ENCODE measurements at places on chromosomes 4 and X.

GRCh38 chr4:7487998-7488671, 53.4 kb upstream of the PSAPL1 start:
- no peak for DNase-seq

DNA sequence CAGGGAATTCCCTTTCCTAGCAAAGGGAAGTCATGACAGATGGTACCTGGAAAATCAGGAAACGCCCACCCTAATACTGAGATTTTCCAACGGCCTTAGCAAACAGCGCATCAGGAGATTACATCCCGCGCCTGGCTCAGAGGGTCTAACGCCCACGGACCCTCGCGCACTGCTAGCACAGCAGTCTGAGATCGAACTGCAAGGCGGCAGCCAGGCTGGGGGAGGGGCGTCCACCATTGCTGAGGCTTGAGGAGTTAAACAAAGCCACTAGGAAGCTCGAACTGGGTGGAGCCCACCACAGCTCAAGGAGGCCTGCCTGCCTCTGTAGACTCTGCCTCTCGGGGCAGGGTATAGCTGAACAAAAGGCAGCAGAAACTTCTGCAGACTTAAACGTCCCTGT, 507.7 kb downstream of the ZIC3 start:
- no peak for DNase-seq

DNA sequence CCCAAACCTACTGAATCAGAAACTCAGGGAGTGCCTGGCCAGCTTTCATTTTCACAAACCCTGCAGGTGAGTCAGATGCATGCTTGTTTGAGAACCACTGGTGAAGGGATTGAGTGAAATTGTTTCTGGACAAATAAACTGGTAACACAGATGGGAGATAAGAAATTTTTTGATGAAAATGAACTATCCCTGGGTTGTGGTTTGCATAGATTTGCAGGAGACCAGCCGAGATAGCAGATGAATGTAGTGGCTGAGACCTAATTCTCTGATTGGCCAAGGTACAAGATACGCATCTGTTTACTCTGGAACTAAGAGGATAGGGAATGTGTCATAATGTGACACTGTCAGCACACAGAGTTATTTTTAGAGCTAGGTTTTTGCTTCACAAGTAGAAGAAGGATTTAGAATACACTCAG, 117.8 kb upstream of the NOCT start:
- no peak for DNase-seq

DNA sequence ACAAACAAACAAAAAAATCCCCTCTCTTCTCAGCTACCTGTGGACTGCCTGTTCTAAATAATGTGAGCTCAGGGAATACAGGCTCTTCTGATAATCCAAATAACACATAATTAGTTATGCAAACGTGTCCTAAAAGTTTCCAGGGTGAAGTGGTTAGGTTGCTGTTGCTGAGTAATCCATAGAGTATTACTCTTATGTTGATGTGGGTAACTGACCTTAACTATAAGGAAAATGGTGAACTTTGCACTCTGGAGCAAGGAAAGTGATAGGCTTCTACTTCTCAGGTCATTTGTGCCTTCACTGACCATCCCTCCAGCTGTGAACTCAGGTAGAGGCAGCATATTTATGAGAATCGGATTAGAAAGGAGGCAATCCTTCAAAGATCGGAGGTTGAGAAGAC, 19.9 kb downstream of the MSN start:
- no peak for DNase-seq

DNA sequence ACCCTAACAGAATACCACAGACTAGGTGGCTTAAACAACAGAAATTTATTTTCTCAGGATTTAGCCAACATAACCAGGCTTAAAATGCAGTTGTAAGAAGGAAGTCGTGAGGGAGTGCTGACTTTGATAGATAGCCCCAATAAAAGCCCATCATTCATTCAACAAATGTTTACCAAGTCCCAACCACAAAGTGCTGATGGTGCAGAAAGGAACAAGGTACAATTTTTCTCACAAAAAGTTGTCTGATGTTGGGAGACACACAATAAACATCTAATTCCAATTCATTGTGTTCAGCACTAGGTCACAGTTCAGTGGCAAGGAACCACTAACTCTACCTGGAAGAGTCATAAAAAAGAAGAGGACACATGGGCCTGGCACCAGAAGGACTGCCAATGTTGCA, 42.2 kb downstream of the AKAP4 start:
- no peak for DNase-seq

DNA sequence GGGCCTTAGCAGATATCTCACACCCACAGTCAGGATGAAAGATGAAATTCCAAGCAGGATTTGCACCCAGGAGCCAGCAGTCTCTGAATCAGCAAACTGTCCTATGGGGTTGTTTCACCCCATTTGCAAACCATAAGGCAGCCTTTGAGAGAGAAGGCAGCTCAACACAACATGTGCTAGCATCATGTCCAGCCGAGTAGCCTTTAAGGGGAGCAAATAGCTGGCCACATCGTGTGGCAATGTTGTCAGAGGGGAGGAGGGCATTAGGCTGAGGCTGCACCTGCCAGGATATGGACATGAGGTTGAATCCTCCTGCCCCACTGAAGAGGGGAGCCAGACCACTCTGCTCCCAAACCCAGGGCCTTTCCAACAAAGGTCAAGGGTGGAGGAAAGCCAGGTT, 20.6 kb upstream of the PJA1 start:
- no peak for DNase-seq

- DNase-seq: no peak
These were observed 19.7 kb downstream of the ANTXR2 start for GRCh38 chr4:80053140-80053910.

DNA sequence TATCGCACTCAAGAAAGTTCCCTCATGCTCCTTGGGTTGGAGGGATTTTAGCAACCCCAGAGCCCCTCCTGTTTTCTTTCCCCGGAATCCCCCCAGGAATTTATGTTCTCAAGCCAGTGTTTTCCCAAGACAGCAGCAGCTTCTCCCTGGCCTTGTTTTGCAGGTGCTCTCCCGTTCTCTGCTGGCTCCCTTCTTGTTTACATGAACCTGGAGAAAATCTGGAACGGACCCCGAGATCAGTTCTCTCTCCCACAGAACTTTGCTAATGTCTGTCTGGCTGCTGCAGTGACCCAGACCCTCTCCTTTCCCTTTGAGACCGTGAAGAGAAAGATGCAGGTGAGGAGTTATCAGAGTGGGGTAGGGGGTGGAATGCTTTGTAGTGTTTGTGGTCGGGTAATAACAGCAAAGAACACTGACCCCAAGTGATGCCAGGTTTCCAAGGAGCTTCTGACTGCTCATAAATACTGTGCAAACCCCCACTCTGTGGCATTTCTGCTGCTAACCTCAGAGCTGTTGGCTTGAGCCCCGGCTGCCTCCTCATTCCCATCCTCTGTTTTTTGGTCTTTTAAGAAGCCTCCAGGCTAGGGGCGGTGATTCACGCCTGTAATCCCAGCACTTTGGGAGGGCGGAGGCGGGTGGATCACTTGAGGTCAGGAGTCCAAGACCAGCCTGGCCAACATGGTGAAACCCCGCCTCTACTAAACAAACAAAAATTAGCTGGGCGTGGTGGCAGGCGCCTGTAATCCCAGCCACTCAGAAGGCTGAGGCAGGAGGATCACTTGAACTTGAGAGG, 11.1 kb downstream of the SLC25A43 start:
- no peak for DNase-seq

DNA sequence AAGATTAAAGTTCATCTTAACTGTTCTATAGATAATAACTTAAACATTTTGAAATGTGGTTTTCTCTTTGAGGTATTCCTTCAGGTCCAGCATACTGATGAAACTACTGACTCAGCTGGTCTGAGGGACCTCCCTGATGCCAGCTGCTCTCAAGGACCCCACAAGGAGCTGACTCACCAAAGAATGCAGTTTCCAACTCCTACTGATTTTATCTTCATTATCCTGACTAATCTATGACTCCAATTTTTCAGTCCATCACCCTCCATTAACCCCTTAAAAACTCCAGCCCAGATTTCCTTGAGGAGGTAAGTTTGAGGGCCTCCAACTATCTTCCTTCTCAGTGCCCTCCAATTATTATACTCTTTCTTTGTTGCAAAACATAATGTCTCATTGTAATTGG, 1.4 kb upstream of the UGT2B4 start:
- DNase-seq: no peak

DNA sequence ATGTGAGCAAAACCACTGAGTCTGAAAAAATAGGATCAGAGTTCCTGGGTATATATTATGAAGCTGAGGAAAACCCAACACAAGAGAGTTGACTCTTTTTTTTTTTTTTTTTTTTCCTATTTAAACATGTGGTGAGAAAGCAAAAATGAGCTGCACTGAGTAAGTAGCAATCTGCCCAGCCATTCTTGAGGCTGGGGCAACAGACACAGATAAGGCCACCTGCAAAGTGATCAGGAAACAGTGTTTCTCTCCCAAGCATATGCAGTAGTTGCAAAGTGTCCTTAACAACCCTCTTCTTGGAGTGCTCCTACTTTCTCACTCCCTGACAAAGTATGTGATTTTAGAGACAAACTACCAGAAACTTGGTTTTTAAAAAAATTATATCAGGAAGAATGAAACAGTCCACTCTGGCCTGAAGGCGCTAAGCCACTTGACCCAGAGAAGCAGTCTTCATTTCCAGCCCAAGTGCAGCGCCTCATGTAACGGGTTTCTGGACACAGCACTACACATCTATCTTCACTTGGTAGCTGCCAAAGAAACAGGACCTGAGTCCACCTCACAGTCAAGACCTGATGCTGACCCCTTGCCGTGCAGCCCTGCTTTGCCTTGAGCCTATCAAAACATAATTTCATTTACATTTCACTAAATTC, 124.6 kb upstream of the MAP3K15 start:
- no peak for DNase-seq

DNA sequence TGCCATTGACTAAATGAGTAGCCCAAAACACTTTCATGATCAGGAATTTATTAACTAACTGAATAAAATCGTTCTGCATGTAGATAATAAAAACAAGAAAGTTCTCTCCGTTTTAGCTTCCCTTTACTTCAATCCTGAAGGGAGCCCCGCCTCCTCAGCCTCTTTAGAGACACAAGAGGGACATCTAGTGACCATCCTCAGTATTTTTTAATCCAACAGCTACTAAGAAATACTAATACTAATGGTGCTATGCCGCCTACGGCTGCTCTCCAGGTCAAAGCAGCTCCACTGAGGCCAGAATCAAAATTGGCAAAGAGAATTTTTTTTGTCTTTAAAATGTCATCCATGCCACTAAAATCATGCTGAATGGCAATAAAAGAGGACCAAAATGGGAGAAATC, 3.2 kb upstream of the PCDH19 start:
- no peak for DNase-seq

Data from GF-D8 (cell line).